ENCODE measurements at places on chromosomes 5 and 9.

DNA sequence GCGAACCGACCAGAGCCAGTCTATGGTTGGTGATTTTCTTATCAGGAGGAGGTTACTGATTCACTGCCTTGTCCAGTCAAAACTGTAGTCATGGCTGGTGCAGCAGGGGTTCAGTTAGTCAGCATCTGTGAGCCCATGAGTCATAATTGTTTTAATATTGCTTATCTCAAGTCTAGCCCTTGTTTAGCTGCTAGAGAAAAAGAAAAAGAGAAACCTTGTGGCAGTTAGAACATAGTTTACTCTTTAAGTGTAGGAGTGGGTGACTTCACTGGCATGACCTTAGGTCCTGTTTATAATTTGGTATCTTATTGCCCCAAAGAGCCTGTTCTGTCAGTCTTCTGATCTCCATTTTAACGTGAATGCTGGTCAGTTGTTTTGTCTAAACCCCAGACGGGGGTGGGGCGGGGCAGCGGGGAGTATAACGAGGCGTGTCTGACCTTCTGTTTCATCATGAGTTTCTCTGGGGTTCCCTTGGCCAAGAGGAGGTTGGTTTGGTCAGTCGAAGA, 76.9 kb upstream of the NFIL3 start:
- DNase-seq: no peak

- DNase-seq: no peak
Measured at GRCh38 chr5:177498013-177498787, 796 bp upstream of the PDLIM7 start.

- no peak for DNase-seq
Measured at GRCh38 chr5:35821513-35821912, 35.2 kb upstream of the IL7R start.

- DNase-seq: no peak
Measured at GRCh38 chr5:176559683-176560082, 10.5 kb downstream of the CDHR2 start.
